Panc1 (cell line): ENCODE measurements at places on chromosomes 4 and X. TPM values are rescaled to one million over a fixed set of nuclear protein-coding genes. Genes with fewer than 3 reads are reported as not detected.

DNA sequence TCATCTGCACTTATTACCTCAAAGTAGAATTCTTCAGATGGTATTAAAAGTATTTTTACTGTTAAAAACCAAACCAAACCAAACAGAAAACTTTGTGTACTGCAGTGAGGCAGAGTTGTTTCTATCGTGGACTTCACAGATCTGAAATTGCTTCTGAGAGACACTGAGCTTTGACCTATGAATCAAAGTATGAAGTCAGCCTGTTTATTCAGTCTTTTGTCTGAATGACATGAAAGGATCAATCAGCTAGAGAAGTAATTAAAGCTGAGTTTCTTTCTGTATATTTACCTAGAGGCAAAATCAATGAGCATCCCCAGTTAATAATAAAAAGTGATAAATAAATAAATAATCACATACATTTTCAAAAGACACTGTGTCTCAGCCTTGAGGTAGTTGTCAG is 2121.0 kb downstream of the PCDH7 start:
- no peak overlapping the region for H3K27ac ChIP-seq
- H3K4me1 ChIP-seq: no peaks in the 10 kb centered on the region
- no peaks in the 10 kb centered on the region for H3K36me3 ChIP-seq
- H3K4me3 ChIP-seq: no peak overlapping the region
- H3K27me3 ChIP-seq: no peaks in the 10 kb centered on the region

DNA sequence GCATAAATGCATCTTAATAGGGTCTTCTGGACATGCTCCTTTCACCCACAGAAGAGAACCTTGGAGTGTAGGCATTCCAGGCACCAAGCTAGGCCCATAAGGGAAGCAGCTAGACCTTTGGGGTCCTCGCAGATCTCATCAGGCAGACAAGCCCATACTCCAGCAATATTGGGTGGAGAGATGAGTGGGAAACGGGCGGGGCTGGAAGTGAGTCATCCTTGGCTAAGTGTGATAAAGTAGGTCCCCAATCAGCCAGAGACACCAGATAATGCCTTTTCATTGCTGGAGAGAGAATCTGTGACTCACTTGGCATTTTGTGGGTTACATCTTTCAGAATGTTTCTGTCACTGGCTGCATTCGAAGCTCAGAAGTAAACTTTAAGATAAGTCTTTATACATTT is 133.3 kb upstream of the MBNL3 start:
- H3K27ac ChIP-seq: no peak overlapping the region
- no peaks in the 10 kb centered on the region for H3K36me3 ChIP-seq
- peaks cover 5% of the 10 kb centered on the region for H3K27me3 ChIP-seq
- DNase-seq: no peak
- H3K4me1 ChIP-seq: no peaks in the 10 kb centered on the region

FBXL5 gene
- 20.2 TPM for total RNA-seq

TCEAL3 gene
- 23.8 TPM for total RNA-seq

UGT2A1 gene
- not detected for total RNA-seq
